Left cardiac atrium (tissue), 4 donors: ENCODE measurements at places on chromosomes 11 and 22.

DNA sequence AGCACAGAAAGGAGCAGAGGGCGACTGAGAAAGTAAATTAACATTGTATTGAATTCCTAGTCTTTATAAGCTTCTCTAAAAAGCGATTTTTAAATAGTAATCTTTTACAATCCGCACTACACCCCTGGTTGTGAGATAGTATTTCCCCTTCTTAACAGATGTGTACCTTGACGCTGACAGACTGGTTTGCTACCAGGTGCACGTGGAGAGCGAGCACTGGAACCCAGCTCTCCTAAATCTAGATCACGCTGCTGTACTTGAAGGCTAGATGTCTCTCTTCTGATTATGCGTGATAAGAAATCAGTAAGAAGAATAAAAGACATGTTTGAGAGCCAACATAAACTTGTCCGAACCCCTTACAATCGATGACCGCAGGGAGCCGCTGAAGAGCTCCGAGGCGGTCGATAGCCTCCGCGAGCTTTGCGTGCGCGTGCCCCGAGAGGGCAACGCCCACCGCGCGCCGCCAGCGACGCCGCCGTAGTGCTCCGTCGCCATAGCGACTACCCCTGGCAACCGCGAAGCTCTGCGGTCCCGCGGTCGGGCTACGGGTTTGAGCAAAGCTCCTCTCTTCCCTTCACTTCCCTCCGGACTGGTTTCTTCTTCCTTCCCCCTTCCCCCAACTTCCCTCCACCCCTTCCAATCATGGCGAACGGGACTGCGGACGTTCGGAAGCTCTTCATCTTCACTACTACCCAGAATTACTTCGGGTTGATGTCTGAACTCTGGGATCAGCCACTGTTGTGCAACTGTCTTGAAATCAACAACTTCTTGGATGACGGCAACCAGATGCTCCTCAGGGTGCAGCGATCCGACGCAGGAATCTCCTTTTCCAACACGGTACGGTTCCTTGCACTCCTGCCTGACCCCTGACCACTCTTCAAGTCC lies at the start of gene DYNC2H1:
DYNC2H1 (plus strand) TSS at position 494 of the 885 bp plus-strand sequence; CDS start at position 643, 149 bp downstream.
- peak; percentile 92 for DNase-seq

DNA sequence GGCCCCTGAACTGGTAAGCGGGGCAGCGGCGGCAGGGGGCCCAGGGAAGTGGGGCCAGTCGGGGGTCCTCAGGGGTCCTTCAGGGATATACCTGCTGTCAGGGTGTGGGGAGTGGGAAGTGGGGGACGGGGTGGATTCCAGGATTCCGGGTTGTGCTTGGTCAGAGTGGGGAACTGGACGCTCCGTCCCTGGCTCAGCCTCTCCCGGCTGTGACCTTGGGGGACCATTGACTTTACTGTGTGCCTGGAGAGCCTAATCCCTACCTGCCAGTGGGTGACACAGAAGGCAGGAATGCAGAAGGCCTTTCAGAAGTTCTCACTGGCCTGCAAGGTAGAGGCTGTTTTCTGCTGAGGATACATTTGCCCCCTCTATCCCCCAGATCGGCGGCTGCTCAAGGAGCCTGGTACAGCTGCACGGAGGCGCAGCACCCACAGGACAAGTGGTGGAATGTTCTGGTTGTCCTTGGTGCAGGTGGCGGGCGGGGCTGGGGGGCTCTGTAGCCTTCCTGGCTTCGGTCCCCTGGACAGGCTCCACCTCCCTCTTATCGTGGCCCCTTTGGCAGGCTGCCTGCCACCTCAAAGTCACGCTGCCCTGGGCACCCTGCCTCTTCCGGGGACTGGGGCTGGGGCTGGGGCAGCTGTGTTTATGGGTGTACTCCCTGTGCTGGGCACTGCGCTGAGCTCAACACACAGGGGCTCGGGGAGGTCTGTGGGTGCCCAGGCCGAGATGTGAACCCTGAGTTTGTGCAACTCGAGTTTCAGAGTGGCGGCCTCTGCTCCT lies 18.4 kb downstream of the KCNQ1 start:
- DNase-seq, result peak; percentile 77

DNA sequence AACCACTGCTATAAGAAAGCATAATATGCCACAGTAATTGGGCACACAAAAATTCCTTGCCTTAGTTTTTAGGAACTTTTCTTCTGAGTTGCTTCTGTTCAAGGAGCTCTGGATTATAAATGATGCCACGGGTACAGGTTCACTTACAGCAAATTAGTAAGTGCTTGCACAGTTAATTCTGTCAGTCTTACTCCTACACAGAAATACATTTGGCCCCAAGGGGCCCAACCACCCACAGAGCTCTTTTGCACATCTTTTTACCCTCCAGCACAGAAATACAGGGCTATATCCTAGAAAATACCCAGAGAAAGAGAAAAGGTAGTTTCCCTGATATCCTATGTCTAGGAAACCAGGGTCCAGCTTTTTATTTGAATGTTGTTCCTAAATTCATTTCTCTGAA lies 86.6 kb upstream of the CHRM4 start:
- no peak for DNase-seq

- DNase-seq, result peak; percentile 53
These were observed at the start of gene NOX4 for GRCh38 chr11:89490981-89491690. Gene NOX4, minus strand, starts transcription at chr11:89491375. Its CDS starts 129 bp downstream, at chr11:89491246.

- DNase-seq, result no peak
These were observed 113.5 kb downstream of the SLC1A2 start for GRCh38 chr11:35305670-35306382.

DNA sequence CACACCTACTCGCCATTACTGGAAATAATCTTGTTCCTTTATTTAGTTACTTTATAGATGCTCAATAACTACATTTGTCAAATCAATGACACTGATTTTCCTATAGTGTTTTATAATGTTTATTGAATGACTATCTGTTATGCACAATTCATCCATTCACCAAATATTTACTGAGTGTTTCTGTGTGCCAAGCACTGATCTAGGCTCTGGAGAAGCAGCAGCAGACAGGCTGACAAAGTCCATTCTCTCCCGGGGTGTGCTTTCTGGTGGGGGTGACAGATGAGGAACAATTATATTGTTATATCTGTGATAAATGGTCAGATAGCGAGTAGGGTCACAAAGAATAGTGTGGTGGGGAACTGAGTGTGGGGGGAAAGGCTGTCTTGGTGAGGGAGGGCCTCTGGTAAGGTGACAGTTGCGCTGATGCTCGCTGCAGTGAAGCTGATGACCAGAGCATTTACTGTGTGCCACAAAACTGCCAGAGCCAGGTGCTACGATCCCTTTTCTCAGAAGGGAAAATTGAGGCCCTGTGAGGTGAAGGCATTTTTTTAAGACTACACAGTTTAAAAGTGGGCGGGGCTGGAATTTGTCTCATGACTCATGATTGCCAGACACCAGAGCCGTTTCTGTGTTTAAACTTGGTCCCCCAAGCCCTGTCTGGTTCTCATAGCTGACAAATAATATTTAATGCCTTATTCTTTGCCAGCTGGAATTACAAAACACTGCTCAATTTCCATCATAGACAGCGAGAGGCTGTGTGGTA lies 10.2 kb downstream of the PACS1 start:
- peak; percentile 65 for DNase-seq

GRCh38 chr22:46050916-46051614 lies 74.1 kb upstream of the WNT7B start:
- DNase-seq, result peak; percentile 20

DNA sequence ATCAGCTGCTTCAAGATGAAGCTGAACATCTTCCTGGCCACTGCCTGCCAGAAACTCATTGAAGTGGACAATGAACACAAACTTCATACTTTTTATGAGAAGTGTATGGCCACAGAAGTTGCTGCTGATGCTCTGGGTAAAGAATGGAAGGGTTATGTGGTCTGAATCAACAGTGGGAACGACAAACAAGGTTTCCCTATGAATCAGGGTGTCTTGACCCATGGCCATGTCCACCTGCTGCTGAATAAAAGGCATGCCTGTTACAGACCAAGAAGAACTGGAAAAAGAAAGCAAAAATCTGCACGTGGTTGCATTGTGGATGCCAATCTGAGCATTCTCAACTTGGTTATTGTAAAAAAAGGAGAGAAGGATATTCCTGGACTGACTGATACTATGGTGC lies 22.2 kb upstream of the BIRC3 start:
- no peak for DNase-seq

DNA sequence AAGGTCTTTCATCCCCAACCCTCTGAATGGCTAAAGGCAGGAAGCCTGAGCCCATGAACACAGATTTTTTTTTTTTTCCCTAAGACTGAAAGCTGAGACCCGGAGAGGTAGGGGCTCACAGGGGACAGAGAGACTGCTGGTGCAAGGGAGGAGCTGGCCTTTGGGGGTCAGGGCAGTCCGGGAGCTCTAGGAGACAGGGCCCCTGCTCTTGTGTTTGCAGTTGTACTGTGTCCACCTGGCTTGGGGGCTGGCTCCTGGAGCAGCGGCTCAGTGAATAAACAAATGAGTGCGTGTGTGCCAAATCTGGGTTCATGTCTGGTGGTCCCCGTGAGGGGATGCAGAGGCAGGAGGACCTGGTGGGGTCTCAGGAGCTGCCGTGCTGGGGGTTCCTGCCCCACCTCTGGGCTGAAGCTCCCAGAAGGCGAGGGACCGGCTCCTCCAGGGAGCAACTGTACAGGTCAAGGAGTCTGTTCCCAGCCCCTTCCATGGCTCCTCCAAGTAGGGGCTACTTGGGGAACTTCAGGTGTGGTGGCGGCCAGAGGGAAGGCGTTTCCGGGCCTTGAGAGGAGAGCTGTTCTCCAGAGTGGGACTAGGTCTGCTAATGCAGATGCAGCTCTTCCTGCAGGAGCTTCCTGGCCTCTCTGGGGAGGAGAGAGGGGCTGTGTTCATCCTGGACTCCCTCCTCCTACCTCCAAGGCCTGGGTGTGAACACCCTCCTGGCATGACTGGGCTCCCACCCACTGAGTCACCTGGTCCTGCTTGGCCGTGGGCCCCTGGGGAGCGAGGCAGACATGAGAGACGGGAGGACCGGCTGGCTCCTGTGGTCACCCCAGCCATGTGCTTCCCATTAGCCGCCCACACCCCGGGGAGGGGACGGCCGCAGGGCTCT lies 57.6 kb downstream of the FBXO7 start:
- peak; percentile 88 for DNase-seq

GRCh38 chr22:22161924-22162851 lies 82.4 kb upstream of the VPREB1 start:
- DNase-seq, result no peak

GRCh38 chr22:32480238-32480637 lies 5.6 kb downstream of the FBXO7 start:
- DNase-seq, result no peak

GRCh38 chr22:19904174-19904856 lies 37.3 kb upstream of the COMT start:
- no peak for DNase-seq
